Mammary epithelial cell (primary cell): ENCODE measurements at places on chromosomes 13 and 19. TPM values are rescaled to one million over a fixed set of nuclear protein-coding genes. Genes with fewer than 3 reads are reported as not detected.

ZNF541 gene
- not detected for total RNA-seq

ZNF737 gene
- 16.0 TPM for total RNA-seq

KCNJ14 gene
- 0.50 TPM for total RNA-seq

SYNGR4 gene
- not detected for total RNA-seq

SPIB gene
- total RNA-seq: not detected in 2 replicates
